ENCODE measurements at places on chromosomes 7 and 10.

DNA sequence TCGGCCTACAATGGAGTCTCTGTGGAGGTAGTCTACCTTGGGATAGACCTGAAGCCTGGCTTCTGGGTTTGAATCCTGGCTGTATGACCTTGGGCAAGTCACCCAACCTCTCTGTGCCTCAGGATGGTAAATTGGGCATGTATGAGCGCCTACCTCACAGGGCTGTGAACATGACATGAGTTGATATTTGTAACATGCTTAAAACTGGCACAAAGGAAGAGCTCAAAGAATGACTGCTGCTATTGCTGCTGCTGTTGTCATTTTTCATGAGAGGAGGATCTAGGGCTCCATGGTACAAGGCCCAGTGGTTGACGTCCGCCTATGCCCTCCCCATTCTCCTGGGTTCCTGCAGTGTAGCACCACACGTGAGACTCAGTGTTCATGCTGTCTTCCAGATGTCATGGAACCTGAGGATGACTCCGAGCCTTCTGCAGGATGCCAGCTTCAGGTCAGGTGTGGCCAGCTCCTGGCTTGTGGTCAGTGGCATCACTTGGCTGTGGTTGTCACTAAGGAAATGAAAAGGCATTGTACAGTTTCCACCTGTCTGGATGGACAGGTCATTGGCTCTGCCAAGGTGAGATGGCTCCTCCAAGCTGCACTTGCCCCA, 95.0 kb downstream of the WDFY4 start:
- no peak for DNase-seq

- no peak for DNase-seq
Measured at GRCh38 chr7:40300146-40300670, 165.4 kb downstream of the SUGCT start.

- DNase-seq: no peak
Measured at GRCh38 chr7:22442187-22442881, 57.7 kb downstream of the STEAP1B start.

GRCh38 chr10:4094751-4095150, 309.7 kb upstream of the KLF6 start:
- DNase-seq: no peak

DNA sequence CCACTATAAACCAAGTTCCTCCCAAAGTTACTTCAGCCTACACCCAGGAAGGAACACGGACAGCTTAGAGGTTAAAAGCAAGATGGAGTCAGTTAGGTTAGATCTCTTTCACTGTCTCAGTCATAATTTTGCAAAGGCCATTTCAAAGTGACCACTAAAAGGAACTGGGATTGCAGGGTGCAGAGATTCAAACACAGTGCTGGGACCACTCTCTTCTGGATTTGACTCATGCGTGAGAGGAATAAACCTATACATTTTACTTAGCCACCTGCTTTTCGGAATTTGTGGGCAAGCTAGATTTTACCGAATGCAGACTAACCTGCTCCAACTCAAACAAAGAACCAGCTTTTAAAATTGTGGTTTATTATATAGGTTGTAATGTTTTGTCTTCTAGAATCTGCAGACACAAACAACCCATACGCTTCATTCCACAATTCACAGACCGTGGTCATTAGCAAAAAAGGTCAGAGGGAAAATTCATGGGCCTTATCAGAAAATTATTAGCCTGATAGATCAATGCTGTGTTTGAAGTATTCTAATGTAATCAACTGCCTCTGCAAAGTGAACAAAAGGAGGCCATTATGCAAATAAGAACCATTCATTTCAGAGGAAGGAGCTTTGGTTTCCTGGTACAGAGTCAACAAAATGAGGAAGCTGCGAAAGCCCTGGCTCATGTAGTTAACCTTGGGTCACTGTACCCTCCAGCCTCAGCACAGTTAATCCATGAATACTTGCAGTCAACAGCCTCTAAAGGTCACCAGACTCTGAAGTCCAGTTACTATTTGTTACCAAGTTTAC, 342.7 kb upstream of the KLF6 start:
- DNase-seq: peak; percentile 44

DNA sequence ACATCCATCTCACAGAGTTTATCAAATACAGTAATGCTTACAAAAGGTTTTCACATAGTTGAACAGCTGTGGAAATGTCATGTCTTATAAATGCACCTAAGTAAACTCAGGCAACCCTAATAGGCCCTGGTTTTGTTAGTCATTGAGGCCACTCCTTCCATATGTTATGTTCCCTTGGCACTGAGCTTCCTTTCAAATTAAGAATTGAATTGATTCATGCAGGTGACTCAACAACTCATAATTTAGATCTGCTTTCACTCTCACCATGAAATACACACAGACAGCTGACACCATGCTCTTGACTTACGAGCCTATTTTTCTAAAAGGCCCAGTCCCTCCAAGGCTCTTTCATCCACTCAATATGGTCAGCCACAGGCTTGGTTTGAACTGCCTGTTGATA, 476.9 kb downstream of the KCNMA1 start:
- no peak for DNase-seq

DNA sequence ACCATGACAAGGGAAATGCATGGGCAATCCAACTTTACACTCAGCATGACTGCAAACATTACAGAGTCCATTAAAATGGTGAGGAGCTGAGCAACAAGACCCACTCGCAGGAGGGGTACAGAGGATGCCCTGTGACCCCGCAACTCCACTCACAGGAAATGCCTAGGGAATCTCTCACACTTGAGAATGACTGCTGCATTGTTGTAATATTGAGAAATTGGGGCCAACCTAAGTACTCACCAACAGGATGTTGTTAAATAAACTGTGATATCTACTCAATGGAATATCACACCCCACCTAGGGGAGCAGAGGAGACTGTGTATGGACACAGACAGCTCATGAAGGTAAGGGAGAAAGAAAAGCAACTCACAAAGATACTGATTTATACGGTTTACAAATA, 53.4 kb upstream of the CAMK2B start:
- DNase-seq: no peak

DNA sequence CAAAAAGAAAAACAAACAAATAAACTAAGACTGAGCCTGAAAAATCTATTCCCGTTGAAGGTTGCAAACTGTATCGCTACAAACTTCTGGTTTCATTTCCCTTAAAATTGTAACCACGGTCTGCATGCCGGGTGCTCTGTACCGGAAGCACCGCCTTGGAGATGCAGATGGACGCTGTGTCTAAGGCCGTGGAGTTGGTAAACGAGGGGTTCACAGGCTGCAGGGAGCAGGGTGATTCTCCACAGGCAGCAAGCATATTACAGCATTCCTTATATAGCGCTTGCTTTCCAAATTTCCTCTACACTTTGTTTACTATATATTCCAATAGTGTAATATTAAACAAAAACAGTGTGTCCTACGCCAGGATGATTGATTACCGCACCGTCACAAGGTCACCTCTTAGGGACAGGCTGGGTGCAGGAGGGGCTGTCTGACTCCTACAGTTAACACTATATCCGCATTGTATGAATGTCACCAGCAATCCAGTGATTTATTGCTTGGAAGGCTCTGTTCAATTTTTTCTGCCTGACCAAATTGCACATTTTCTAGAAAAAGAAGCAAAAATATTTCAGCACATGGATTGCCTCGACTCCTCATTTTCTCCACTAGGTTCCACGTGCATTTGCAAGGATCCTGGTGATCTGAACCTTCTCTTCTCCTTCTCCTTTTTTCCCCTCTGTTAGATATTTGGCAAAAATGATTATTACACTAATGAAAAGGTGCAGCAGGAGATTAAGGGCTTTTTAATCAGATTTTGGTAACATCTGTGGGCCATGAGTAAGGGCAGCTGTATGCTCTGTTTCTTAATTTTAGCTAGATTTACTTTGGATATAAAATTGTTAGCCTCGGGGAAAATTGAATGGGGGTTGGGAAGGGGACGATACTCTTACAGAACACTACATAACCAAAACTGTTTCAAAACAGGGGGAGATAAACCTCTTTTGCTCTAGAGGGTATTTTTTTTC, 325.8 kb upstream of the MGMT start:
- no peak for DNase-seq

DNA sequence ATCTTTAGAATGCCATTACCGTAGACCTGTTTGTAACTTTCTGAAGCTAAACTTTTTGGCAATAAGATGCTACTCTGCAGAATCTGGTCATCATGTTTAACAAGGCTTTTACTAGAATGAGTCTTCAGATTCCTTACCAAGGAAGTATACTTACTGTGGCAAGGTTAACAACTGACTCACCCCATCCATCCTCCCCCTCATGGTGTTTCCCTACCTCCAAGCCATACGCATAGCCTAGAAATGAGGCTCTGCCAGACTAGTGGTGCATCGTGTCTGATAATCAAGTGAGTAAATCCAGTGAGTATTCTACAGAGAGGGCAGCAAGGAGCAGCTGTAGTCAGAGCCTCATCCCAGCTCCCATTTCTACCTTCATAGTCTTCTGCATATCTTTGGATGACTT, 223.6 kb downstream of the IPMK start:
- DNase-seq: no peak

GRCh38 chr7:108623220-108623619, 53.5 kb downstream of the DNAJB9 start:
- no peak for DNase-seq

DNA sequence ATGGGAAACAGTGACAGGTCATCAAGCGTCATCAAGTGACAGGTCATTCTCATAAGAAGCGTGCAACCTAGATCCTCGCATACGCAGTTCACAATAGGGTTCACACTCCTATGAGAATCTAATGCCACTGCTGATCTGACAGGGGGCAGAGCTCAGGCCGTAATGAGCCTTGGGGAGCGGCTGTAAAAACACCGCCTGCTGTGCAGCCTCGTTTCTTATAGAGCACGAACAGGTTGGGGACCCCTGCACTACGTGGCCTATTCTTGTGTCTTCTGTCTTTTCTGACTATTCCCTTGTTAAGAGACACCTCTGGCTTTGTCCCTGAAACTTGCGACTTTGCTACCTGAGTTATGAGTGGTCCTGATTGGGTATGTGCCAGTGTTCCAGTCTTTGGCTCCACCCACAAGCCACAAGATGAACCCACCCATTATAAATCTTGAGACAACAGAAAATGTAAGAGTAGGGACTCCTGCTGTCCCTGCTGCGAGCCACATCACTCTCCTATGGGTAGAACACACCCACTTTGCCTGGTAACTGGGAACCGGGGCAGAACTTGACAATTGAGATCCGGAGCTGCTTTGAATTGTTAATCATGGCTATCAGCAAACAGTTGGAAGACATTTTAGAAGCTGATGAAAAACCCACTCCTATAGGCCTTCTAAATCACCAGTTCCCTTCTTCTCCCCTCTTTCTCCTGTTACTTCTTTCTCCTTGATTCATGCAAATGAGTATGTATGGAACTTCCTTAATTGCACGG, 55.8 kb upstream of the EXOC4 start:
- DNase-seq: no peak

GRCh38 chr7:22361795-22362194, 4.8 kb upstream of the RAPGEF5 start:
- no peak for DNase-seq

- peak; percentile 66 for DNase-seq
Measured at GRCh38 chr10:122565766-122566206, 5.2 kb downstream of the DMBT1 start.

DNA sequence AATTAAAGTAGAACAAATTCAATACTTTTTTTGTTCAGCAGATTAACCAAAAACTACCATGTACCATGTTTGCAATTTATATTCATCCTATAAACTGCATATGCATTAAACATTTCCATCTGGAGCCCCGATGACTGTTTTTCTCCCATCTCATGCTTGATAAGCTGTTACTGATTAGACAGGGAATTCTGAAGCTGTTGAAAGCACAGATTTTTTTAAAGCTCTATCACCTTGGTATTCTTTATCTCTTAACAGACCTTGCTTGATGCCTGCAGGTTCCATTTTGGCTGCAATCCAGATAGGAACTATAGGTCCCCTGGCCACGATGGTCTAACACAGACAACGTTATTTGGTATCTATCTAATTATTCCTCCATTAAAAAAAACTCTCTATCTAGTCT, 961.7 kb downstream of the CNTNAP2 start:
- DNase-seq: no peak

DNA sequence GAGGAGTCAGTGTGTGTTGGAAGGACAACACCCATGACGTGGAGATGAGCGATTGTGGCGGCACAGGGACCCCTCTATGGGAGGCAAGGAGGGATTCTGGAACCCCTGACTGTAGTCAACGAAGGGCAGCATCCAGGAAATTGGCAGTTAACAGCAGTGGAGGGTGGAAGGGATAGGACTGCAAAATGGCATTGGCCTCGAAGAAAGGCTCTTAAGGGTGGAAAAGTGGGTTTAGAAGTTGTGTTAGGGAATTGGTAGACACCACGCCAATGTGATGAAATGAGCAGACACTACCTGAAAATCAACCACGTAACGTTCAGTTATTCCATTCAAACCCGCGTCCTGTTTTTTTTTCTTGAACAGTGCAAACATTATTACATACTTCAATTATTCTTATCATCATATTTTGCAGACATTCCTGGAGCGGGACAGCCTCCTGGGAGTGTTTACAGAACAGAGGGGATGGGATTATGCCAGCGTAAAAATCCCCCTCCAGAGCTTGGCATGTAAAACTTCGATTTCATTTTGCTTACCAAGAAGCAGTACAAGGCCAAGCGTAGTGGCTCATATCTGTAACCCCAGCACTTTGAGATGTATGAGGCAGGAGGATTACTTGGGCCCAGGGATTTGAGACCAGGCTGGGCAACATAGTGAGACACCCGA, 272.1 kb downstream of the WDR37 start:
- no peak for DNase-seq

DNA sequence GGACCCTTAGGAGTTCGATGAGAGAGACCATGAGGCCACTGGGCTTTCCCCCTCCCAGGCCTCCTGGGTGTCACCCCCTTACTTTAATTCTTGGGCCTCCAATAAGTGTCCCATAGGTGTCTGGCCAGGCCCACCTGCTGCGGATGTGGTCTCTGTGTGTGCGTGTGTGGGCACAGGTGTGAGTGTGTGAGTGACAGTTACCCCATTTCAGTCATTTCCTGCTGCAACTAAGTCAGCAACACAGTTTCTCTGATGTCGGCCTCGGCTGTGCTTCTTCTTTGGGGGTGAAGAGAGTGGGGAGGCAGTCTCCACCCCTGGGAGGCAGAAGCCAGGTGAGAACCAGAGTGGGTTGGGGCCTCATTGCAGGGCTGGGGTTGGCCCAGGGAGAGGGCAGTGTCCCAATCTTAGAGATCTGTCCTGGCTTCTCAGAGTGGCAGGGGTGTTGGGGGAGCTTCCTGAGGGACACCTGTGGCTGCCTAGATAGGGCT, 1.5 kb downstream of the PVRIG start:
- DNase-seq: peak; percentile 89
